ENCODE measurements at places on chromosomes 4 and X.
A peak's percentile ranks its signal among the peaks of the same experiment; 100 is the strongest.

- DNase-seq, result peak; percentile 37
These were observed 175.5 kb downstream of the DHRSX start for GRCh38 chrX:2325076-2325784.

DNA sequence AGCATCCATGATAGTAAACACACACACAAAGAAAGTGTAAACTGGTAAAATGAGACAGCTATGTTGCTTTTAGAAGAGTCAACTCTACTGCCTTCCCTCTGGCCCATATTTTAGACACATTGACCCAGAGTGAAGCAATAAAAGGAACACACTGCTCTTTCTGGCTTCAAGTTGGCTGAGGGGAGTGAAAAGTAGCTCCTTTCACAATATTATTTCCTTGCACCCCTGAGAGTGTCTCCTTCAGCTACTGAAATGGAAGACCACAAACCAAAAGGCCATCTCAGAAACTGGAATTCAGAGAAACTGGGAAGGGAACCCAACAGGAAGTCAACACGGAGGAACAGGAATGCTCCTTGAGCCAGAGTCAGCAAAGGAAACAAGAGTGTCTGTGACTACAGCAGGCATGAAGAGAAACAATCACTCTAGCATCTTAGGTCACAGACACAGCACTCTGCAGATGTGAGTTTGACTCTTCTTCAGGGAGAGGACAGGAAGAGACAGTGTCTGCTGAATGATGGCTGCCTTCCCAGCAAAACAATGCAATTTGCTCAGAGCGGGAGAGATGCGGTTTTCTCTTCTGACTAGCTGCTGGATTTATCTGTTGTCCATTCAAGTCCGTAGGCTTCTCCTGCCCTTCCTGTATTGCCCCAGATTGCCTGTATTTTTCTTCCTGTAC is 106.7 kb downstream of the SPATA18 start:
- DNase-seq, result no peak

DNA sequence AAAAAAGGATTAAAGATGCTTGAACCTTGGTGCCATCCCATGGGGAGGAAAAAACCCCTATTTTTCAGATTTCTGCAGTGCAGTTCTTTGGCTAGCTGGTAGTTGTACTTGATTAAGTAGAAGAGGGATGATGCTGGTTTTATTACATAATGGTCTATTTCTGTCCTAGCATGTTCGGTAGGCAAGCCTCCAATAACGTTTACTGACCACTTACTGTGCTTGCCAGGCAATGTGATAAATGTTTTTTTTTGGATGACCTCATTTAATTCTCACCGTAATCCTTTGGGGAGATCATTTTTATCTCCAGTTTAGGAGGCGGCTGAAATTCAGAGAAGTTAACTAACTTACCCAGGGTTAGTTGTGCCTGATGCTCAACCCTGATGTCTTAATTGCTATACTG is 92.1 kb upstream of the RPA4 start:
- DNase-seq, result peak; percentile 10

- DNase-seq, result no peak
These were observed 354.2 kb upstream of the FAT1 start for GRCh38 chr4:187077744-187078401.

DNA sequence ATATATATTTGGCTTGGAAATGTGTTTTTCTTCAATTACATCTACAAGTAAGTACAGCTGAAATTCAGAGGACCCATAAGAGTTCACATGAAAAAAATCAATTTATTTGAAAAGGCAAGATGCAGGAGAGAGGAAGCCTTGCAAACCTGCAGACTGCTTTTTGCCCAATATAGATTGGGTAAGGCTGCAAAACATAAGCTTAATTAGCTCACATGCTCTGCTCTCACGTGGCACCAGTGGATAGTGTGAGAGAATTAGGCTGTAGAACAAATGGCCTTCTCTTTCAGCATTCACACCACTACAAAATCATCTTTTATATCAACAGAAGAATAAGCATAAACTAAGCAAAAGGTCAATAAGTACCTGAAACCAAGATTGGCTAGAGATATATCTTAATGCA is 26.1 kb downstream of the NUDT6 start:
- DNase-seq, result no peak

- no peak for DNase-seq
These were observed 32.1 kb upstream of the RBM47 start for GRCh38 chr4:40661803-40662202.

DNA sequence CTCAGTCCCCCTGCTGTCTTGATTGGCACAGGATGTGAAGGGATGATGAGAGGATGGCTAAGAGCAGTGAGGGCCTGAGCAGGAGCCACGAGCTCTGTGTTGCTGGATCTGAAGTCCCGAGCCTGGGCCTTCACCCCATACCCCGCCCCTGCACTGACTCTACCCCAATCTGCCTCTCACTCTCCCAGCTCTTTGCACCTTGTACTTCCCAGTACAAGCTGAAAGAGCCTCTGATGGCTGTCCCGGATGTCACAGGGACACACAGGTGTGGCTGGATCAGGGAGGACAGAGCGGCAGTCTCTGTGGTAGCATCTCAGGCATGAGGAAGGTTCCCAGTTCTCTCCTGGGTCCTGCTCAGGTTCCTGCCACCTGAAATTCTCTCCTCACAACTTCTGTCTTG is 103.6 kb downstream of the CHIC2 start:
- DNase-seq, result no peak

GRCh38 chrX:150644422-150644821 is 48.8 kb upstream of the MTMR1 start:
- no peak for DNase-seq

- DNase-seq, result no peak
These were observed 37.0 kb downstream of the NAT8L start for GRCh38 chr4:2096073-2096609.

DNA sequence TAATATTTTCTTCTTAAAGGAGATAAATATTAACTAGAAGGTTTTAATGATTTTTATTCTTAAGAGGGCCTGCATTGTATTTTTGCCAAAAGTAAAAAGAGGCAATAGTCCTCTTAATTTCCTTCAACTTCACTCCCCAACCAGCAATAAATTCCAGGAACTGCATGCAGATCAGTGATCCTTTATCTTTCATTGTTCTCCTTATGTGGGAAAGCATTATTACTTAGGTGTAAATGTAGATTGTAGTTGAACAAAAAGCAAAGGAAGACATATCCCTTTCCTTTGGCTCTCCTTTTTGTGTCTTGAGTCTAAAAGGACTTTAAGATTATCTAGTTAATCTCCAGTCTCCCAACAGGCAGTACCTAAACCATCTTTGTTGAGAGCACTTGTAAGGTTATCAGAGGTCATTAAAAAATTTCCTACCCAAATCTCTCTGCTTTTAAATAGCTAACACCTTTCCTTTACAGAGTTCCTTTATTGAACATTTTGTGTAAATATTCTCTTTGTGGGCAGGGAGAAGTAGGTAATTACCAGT is 55.3 kb downstream of the RAPGEF2 start:
- DNase-seq, result no peak

GRCh38 chr4:14835708-14836425 is 166.4 kb upstream of the CPEB2 start:
- DNase-seq, result no peak

DNA sequence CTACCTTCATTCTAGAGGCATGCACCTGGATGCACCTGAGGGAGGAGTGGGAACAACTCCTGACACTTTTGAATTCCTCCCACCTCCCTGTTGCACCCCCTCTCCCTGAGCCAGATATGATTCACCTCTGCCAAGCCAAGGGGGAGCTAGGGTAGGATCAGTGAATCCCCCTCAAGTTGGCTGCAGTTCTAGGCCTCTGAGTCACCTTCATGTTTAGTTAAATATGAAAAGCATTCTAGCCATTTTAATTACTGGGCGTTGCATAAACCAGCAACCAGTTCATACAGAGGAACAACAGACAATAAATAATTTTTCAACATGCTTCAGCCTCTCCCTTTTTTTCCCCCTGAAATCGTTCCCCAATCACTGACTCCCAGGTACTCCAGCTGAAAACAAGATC is 1440.2 kb downstream of the ADGRL3 start:
- no peak for DNase-seq

DNA sequence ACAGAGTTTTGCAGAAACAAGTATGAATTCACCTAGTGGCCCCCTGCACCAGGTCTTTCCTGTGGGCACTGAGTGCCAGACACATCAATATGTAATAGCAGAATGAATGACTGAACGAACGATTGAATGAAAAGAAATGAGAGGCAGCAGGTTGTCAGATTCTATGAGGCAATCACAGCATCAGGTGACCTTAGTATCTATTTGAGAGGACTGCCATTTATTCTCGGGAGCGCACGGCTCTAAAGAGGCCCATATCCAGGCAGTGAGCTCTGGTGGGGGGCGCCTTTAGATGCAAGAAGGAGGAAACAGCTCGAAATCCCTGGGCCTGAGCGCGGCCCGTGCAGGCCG is 528 bp upstream of the SLC25A4 start:
- DNase-seq, result no peak

- DNase-seq, result no peak
These were observed 174.1 kb upstream of the HS3ST1 start for GRCh38 chr4:11602606-11603340.

DNA sequence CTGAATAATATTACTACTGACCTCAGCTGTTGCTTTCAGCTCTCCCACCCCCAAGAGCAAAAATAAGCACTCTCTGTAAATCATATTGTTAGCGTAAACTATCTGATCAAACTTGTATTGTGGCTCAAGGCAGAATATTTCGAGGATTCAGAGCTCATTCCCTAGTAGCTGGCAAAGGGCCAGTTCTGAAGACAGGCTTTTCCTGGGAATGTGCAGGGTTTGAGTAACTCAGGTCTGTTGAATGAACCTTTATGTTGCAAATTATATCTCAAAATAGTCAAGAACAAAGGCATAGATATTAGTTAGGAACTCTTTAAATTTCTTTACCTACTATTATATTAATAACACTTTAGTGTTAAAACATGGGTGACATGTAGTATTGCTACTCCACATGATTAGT is 454.9 kb downstream of the CCSER1 start:
- DNase-seq, result no peak

- peak; percentile 57 for DNase-seq
These were observed 24.1 kb downstream of the SOX3 start for GRCh38 chrX:140480765-140481164.

- no peak for DNase-seq
These were observed 66.8 kb downstream of the RAPGEF2 start for GRCh38 chr4:159169404-159170302.

DNA sequence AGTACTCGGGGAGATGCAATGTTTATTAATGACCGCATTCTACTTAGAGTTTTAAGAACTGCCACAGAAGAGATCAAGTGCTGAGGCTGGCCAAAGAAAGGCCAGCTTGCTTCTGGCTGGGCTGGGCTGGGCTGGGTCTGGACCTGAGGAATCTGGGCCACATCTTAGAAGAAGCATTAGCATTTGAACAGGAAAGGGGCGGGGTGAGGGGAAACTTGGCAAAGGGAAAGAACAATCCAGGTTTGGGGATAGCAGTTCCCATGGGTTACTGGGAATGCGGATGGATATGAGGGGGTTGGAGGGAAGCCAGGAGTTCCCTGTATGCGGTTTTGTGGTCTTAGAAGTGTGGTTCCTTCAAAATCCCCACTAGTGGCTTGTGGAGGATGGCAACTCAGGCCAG is 83.3 kb downstream of the CLDN34 start:
- DNase-seq, result no peak

DNA sequence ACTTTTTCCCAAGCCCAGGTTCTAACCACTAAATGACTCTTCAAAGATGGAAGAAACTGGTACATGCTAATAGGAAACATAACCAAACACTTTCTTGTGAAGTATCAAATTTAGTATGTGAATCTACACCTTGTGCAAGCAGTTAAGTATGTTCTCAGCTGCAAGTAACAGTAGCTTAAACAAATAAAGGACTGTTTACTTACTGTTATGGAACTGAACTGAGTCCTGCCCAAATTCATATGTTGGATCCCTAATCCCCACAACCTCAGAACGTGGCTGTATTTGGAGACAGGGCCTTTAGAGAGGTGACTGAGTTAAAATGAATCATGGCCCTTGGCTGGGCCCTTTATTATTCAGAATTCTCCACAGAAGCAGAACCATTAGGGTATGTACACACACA is 178.7 kb downstream of the KDR start:
- no peak for DNase-seq

- no peak for DNase-seq
These were observed 236.7 kb downstream of the EVC2 start for GRCh38 chr4:5471691-5472090.

DNA sequence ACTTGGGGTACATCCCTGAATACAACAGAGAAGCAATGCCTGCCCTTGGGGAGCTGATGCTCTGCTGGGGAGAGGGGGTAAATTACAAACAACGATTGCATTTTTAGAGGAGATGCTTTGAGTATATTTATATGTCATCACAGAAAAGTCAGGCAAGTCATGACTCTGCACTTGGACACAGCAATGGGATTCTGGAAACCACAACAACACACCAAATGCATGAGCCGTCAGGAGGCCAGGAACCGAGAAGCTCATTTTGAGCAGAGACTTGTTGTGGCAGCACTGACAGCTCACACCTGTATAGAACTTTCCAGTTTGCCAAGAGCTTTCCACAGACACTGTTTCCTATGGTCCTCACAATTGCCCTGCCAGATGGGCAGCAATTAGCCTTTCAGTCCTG is 113.2 kb upstream of the RBPJ start:
- DNase-seq, result no peak
